ENCODE measurements at places on chromosomes 2 and 18.

GRCh38 chr2:39851651-39852110, 72.6 kb upstream of the THUMPD2 start:
- DNase-seq = no peak

DNA sequence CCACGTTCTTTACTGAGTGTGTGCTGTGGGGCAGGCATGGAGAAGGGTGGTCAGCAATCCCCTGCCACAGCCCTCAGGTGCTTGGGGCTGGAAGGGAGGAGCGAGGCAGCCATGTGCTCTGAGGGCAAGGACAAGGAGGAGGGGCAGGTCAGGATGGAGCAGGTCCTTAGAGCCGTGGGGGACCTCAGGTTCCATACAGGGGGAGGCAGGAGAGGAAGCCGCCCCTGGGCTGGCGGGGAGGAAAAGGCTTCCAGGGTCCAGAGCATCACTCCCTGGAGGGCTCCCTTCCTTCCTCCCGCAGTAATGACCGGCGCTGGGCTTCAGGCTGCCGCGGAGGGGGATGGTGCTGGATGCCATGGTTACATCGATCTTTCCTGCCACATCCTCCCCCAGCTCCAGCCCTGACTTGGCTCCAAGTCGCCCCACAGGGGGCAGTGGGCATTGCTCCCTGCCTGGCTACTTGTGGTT, 6.6 kb downstream of the GAREM2 start:
- DNase-seq = no peak

DNA sequence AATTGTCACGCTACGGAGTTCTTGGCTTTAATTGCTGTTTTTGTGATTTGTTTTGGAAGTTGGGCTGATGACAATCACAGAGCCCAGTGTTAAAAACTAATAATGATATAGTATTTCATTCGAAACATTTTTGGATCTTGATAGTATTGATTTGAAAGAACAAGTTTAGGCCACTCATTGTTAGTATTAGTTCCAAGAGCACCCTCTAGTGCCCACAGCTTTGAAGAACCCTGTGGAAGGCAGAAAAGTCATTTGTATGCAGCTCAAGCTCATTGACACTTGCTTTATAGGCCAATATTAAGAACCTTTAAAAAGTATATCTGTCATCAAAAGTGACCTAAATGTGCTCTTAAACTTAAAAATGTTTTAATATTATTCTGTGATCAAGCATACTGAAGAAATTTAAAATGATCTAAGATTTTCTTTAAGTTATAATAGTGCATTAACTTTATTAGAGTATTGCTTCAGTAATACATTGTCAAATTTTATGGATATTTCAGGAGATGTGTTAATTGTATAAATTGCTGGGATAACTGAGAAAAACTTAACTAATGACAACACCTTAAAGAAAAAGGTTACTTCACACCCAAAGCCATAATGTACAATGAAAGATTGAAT, 191.0 kb downstream of the GRB14 start:
- DNase-seq = no peak

GRCh38 chr2:28437918-28438317, 45.3 kb downstream of the FOSL2 start:
- no peak for DNase-seq

- DNase-seq = no peak
Measured at GRCh38 chr18:56569416-56569815, 69.0 kb downstream of the TXNL1 start.

- DNase-seq = no peak
Measured at GRCh38 chr2:69744456-69744855, 2.5 kb downstream of the ANXA4 start.

DNA sequence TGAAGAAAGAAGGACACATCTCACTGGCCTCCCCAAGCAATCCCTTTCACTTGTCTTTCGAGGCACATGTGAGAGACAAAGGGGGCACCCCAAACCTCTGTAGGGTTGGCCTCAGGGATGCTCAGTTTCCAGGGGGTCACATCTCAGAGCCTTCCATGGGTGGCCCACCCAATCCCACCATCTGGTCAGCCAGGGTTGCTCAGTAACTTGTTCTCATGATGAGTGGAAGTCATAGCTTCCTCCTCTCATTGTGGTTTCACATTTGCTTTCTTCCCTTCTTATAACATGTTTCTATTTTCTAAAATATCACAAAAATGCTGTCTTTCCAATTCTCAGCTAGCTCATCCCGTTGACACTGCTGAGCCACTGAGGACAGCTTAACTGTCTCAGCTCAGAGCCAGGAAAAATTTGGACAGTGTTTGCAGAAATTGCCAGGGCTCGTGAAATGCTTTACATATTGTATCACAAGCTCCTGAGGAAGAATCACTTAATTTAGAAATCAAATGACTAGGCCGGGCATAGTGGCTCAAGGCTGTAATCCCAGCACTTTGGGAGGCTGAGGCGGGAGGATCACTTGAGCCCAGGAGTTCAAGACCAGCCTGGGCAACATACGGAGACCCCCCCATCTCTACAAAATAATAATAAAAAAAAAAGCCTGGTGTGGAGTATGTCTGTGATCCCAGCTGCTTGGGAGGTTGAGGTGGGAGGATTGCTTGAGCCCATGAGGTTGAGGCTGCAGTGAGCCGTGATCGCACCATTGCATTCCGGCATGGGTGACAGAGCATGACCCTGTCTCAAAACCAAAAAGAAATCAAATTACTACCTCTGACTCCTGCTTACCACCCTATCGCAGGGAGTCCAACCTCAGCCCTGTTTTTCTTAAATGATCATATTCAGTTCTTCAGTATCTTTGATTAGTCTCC, 129.3 kb downstream of the PRKCE start:
- no peak for DNase-seq

DNA sequence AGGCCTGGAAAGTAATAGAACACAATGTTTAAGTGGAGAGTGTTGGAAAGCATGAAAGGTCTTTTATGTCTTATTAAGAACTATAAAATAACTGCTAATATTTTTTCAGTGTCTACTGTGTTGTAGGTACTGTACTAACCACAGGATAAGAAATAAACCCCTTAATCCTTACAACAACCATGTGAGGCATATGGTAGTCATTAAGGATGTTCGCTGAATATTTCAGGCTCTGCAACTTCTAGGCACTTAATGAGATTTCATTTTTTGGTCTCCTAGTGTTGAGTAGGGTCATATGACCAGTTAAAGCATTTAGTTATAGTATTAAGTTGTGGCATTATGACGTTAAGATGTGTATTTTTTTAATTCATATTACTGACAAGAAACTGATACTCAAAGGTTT, 346.6 kb upstream of the KCNH7 start:
- no peak for DNase-seq

GRCh38 chr2:235378246-235378645, 115.6 kb upstream of the AGAP1 start:
- DNase-seq = no peak

DNA sequence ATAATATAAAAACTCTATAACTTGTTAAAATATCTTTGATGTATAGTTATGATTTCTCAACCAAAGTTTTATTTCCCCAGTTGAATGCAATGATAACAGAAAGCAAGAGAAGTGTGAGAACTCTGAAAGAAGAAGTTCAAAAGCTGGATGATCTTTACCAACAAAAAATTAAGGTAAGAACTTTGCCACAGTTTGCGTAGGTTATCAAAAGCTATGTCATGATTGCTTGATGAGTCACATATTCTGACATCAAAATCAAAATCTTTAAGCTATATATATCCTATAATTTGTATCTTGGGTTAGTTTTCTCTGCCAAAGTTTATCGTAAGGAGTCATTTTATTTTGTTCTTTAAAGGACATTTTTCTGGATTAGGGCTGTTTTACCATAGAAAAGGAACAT, 35.0 kb downstream of the NDC80 start:
- DNase-seq = no peak

- DNase-seq = no peak
Measured at GRCh38 chr2:36613801-36614200, 15.8 kb upstream of the FEZ2 start.

DNA sequence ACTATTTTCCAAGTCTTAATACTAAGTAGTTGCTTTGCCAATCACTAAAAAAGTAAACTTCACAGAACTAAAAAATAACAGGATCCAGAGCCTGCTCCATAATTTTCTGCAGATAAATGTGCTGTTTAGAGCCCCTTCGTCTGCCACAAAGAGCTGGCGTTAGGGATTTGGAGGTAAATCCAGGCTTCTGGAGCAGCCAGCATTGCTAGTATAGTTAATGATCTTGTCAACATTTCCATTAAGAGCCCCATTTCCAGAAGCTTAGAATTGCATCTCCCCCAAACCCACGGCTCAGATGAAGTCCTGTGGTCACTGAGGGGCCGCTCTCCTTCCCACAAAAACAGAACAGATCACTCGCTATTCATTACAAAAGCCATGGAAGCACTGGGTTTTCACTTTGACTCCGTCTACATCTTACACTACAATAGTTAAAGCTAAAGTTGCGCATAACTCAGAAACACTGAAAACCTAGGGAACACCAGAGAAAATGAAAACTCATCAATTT, 41.9 kb downstream of the ZNF516 start:
- no peak for DNase-seq

- DNase-seq = no peak
Measured at GRCh38 chr18:22346401-22346952, 71.2 kb downstream of the CTAGE1 start.

DNA sequence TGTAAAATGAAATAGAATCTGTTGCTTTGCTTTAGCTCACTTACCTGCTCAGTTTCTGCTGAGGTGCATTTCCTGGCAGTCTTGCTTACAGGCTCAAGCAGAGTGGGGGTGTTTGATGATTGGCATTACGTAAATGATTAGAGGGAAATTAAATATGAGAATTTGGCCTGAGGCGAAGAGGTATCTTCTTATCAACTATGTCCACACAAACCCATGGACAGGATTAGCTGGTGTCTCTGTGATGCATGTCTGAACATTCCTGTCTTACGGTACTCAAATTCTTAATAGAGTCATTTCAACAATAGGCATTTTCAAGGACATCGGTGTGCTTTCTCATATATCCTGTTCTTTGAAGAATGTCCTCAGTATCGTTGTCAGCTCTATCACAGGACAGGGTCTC, 102.1 kb downstream of the PRPF40A start:
- no peak for DNase-seq

- DNase-seq = no peak
Measured at GRCh38 chr2:218428846-218429558, 10.1 kb downstream of the VIL1 start.

DNA sequence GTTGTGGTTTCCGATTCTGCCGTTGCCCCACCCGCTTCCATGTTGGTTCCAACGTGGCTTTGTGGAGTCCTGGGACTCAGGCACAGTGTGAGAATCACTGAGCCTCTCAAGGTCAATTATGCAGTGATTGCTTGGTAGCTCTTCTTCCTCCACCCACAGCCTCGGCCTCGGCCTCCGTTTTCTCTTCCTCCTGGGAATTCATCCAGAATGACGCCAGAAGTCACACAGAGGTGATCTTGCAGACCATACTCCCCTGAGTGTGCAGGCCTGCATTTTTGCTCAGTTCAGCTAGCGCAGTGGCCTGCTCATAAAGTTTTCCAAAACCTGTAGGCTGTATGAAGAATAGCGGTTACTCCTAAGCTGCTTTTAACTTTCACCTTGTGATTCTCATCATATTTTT, 273.3 kb downstream of the GBX2 start:
- DNase-seq = no peak

DNA sequence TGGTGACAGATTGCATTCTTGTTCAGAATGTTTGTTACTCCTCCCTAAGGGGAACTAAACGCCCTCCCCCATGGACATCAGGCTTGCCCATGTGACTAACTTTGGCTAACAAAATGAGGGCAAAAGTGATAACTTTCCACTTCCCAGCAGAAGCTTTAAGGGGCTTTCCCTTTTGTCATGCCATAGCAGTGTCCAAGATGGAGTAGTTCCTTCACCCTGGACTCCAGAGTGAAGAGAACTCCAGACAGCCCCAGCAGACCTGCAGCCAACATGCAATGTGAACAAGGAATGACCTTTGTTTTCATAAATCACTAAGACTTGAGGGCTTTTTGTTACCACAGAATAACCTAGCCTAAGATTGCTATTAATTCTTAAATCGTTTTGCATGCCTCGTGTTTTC, 163.5 kb downstream of the ZEB2 start:
- DNase-seq = no peak

DNA sequence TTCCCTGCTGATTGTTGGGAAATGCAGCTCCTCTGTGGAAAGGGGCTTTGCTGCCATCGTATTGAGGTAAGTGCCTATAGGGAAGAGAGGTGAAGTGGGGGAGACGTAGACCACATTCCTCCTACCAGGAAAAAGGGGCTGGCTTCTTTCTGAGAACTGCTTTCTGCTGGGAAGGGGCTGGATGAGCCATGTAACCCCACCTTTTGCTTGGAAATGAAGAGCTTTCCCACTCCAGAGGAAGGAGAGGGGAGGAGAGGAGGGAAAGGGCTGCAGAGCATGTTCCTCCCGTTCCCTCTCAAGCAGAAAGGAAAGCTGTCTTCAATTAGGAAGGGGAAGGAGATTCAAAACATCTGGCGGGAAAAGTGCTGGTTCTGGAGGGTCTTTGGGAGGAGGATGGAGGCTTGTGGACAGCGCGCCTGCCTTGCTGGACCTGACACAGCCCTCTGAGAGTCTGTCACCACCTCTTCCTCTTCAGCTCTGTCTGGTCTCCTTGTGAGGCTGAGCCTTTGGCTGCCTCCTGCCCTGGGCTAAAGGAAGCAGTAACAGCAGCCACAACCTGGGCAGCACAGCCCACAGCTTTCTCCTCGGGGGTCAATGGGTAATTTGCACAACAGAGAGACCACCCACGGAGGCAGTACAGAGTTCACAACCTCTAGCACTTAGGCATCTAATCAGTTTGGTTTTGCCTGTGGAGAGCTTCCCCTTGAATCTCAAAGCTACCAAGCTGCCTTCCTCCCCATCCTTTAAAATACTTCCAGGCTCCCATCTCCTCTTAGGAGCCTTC, 410.0 kb upstream of the TNP1 start:
- no peak for DNase-seq

- DNase-seq = no peak
Measured at GRCh38 chr2:148592791-148593190, 51.8 kb upstream of the EPC2 start.

GRCh38 chr2:23719716-23720115, 207.2 kb downstream of the ATAD2B start:
- DNase-seq = no peak

DNA sequence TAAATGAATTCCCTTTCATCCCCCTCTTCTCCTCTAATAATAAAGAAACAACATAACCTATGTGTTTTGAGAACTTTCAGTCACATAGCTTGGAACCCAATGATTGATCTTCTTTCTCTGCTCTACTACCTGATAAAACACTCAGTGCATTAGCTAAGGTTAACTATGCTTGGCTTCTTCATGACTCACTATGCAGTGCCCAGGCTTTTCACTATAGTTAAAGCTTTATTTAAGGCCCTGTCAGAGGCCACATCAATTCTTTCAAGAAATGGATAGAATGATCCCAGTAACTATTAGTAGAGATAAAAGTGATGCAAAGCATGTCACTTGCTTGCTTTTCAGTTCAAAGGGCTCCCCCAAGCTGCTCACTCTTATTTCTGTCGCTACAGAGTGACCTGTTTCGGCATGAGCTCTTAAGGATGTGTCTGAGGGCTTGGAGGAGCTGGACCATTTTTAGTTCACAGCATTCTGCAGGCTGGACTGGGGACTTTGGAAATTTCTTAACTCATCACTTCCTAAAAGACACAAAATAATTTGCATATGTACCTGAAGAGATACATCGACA, 384.0 kb downstream of the LRRTM1 start:
- DNase-seq = no peak
